Glutamatergic neuron (in vitro differentiated cells): ENCODE measurements at places on chromosomes 6 and 20. TPM values are rescaled to one million over a fixed set of nuclear protein-coding genes. Genes with fewer than 3 reads are reported as not detected.
A peak's percentile ranks its signal among the peaks of the same experiment; 100 is the strongest.

Gene FERMT1
- total RNA-seq = 0.29 TPM

DNA sequence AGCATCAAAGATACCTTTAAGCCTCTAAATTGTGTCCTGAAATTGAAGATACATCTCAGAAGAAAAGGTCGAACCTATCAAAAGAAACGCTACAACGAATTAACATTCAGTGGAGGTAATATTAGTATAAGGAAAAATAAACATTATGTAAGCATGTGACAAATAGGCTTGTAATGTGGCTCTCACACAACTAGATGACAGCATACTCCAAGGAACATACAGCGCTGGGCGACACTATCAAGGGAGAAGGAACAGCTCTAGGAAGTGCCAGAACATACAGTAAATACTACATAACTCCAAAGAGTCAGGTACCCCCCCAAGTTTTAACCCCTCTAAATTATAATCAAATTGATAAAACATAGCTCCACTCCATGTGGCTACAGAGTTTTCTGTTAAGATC lies 103.5 kb downstream of the LAMP5 start:
- no peak overlapping the region for H3K27ac ChIP-seq
- peaks cover 3% of the 10 kb centered on the region for H3K27me3 ChIP-seq
- peaks cover 3% of the 10 kb centered on the region for H3K4me1 ChIP-seq
- peak; percentile 23 for DNase-seq

Gene BIRC7
- not detected for total RNA-seq

Gene RIMS1
- total RNA-seq = 12.3 TPM

Gene TMC2
- not detected for total RNA-seq

- peaks cover 9% of the 10 kb centered on the region for H3K4me1 ChIP-seq
- H3K36me3 ChIP-seq = no peaks in the 10 kb centered on the region
- no peak overlapping the region for H3K4me3 ChIP-seq
- H3K27me3 ChIP-seq = no peaks in the 10 kb centered on the region
- H3K27ac ChIP-seq = no peak overlapping the region
Measured at GRCh38 chr6:107576852-107577251, 86.9 kb downstream of the SOBP start.

Gene EGFL8
- 23.0 TPM for total RNA-seq

Gene MMP24
- 19.0 TPM for total RNA-seq

GRCh38 chr20:35345189-35345588 lies 53.0 kb upstream of the FAM83C start:
- H3K27me3 ChIP-seq = peaks cover 2% of the 10 kb centered on the region
- no peaks in the 10 kb centered on the region for H3K4me1 ChIP-seq
- DNase-seq = no peak
- peaks cover 17% of the 10 kb centered on the region for H3K36me3 ChIP-seq
- H3K27ac ChIP-seq = no peak overlapping the region

DNA sequence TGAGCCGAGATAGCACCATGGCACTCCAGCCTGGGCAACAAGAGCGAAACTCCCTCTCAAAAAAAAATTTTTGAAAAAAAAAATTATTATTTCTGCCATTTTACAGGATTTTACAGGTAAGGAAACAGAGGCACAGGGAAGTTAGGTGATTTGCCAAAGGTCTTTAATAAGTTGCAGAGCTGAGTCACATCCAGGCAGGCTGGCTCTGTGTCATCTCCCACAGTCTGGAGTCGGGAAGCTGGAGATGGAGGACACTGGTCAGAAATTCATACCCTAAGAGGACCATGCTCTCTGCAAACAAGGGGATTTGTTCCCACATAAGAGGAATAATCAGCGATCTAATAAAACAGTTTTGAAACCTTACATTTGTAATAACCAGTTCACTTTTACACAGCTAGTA lies 24.1 kb downstream of the HECA start:
- H3K4me1 ChIP-seq = peaks cover 14% of the 10 kb centered on the region
- H3K27ac ChIP-seq = no peak overlapping the region
- peaks cover 7% of the 10 kb centered on the region for H3K27me3 ChIP-seq
- no peak overlapping the region for H3K4me3 ChIP-seq
- H3K36me3 ChIP-seq = no peaks in the 10 kb centered on the region

Gene LRFN2
- 0.56 TPM for total RNA-seq

Gene CLPSL1
- total RNA-seq = not detected

- peaks cover 3% of the 10 kb centered on the region for H3K27me3 ChIP-seq
- H3K4me3 ChIP-seq = no peak overlapping the region
- no peak overlapping the region for H3K27ac ChIP-seq
- no peak for DNase-seq
Measured at GRCh38 chr6:24060982-24061754, 64.8 kb upstream of the NRSN1 start.

Gene LY6G6F
- total RNA-seq = not detected

GRCh38 chr6:82331031-82331773 lies 32.4 kb upstream of the TPBG start:
- H3K36me3 ChIP-seq = no peaks in the 10 kb centered on the region
- no peak for DNase-seq
- no peaks in the 10 kb centered on the region for H3K4me1 ChIP-seq
- no peaks in the 10 kb centered on the region for H3K27me3 ChIP-seq

- no peaks in the 10 kb centered on the region for H3K36me3 ChIP-seq
- H3K27me3 ChIP-seq = no peaks in the 10 kb centered on the region
- H3K4me3 ChIP-seq = peak overlapping the region; percentile 93
- DNase-seq = no peak
- H3K27ac ChIP-seq = peak overlapping the region; percentile 86
Measured at GRCh38 chr6:95576998-95577303, 384 bp upstream of the MANEA start.

DNA sequence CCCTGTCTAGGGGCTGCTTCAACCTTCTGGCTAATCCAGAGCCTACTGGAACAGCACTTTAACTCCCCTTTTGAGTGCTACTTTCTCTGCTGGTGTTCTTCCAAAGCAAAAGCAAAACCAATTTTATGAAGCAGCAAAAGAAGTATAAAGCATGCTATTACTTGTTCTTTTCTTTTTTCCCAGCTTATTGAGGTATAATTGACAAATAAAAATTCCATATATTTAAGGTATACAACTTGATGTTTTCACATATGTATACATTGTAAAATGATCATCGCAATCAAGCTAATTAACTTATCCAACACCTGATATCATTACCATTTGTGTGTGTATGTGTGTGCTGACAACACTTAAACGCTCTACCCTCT lies 14.9 kb downstream of the ID4 start:
- peaks cover 4% of the 10 kb centered on the region for H3K27me3 ChIP-seq
- no peak overlapping the region for H3K27ac ChIP-seq
- no peak for DNase-seq
- no peak overlapping the region for H3K4me3 ChIP-seq
- H3K4me1 ChIP-seq = no peaks in the 10 kb centered on the region
- peaks cover 4% of the 10 kb centered on the region for H3K36me3 ChIP-seq

Gene FAM209B
- not detected for total RNA-seq

Gene KCNK5
- total RNA-seq = 0.71 TPM

Gene KCNK16
- total RNA-seq = not detected

Gene PDE10A
- 24.5 TPM for total RNA-seq

DNA sequence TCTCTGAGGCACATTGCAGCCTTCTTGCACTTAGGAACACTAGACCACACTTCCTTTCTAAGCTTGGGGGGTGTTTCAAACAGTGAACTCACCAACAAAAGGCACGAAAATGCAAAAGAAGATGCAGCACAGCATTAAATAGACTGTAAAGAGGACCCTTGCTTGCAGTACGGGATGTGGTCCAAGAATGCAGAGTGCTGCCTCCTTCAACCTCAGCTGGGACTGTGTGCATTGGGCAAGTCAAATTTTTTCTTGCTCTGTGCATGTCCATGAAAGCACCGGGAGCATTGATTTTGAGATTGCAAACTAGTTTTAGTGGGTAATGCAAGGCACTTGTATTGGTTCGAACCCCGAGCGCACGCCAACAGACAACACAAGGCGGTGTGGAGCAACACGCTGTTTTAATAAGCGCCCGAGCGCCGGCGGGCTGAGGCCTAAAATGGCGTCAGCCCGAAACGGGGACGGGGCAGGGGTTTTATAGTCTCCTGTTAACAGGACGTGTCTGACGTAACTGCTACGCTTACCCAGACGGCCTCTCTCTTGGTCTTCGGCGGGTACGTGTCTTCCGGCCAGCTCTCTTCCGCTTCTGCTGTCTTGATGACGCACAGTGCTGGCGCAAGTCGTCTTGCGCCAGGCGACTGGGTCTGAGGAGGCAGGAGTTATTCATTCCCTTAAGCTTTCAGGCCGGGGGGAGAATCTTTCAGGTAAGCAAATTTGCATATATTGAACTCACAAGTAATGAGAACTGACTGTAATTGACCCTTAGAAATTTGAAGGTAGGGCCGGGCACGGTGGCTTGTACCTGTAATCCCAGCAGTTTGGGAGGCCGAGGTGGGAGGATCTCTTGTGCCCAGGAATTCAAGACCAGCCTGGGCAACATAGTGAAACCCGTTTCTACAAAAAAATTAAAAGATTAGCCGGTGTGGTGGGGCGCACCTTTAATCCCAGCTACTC lies 18.7 kb upstream of the ZFP64 start:
- no peak overlapping the region for H3K27ac ChIP-seq
- no peaks in the 10 kb centered on the region for H3K4me1 ChIP-seq
- peaks cover 8% of the 10 kb centered on the region for H3K36me3 ChIP-seq
- no peak overlapping the region for H3K4me3 ChIP-seq
- no peak for DNase-seq
- H3K27me3 ChIP-seq = peaks cover 7% of the 10 kb centered on the region
